ENCODE measurements at places on chromosomes 2 and 18.

DNA sequence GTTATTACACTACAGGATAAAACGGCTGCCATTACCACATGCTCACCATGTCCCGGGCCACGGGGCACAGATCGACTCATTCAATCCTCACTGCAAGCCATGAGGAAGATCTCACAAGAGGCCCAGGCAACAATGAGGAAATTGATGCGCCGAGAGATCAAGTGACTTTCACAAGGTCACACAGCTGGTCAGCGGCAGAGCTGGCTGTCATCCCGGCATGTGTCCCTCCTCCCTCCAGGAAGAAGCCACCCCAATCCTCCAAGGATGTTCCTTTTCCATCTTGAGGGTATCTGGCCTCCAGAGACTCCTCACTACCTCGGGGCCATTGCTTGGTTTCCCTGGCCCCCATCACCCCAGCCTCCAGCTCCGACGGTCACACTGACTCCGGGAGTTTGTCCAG is 65.3 kb upstream of the GLI2 start:
- no peak overlapping the region for H3K4me3 ChIP-seq
- no peak for DNase-seq
- no peaks in the 10 kb centered on the region for H3K4me1 ChIP-seq
- H3K27ac ChIP-seq = no peak overlapping the region

DNA sequence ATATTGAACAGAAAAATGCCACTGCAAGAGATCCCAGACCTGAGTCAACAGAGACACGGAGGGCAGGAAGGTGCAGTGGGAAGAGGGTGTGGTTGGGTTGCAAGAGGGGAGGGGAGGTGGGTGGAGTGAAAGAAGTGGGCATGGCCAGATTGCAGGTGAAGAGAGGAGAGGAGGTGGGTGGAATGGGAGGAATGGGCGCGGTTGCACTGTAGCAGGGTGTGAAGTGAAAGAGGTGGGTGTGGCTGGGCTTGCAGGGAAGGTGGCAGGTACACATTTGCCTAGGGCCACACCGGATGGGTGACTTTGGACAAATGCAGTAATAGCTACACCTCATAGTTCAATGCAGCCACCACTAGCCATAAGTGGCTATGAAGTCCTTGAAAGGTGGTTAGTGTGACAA is 71.1 kb downstream of the DOCK10 start:
- no peak overlapping the region for H3K27ac ChIP-seq
- H3K4me1 ChIP-seq = peaks cover 74% of the 10 kb centered on the region
- DNase-seq = no peak
- H3K4me3 ChIP-seq = no peak overlapping the region
- H3K36me3 ChIP-seq = peaks cover 33% of the 10 kb centered on the region

- no peak overlapping the region for H3K27ac ChIP-seq
- H3K36me3 ChIP-seq = peaks cover 57% of the 10 kb centered on the region
- no peak for DNase-seq
- no peaks in the 10 kb centered on the region for H3K27me3 ChIP-seq
Observed at GRCh38 chr2:190922376-190922775, 41.8 kb downstream of the GLS start.

- H3K27ac ChIP-seq = no peak overlapping the region
- H3K4me1 ChIP-seq = no peaks in the 10 kb centered on the region
- H3K27me3 ChIP-seq = no peaks in the 10 kb centered on the region
- no peaks in the 10 kb centered on the region for H3K36me3 ChIP-seq
Observed at GRCh38 chr2:220293966-220294365, 666.5 kb downstream of the SLC4A3 start.

DNA sequence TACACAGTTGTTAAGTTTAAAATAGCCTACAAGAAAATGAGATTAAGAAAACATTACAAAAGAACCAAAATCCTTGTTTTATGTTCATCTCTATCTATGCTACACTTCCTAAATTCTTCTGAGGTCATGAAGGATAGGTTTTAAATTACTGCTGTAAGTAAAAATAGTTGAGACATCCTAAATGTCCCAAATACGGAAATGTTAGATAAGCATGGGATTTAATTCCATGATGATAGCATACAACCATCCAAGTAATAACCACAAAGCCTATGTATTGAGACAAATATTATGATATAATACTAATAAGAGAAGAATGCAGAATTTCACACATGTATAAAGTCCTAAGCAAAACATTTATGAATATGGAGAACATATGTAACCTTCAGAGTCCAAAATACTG is 34.1 kb downstream of the PIEZO2 start:
- DNase-seq = no peak
- H3K36me3 ChIP-seq = no peaks in the 10 kb centered on the region
- no peaks in the 10 kb centered on the region for H3K27me3 ChIP-seq
- no peak overlapping the region for H3K27ac ChIP-seq
- no peak overlapping the region for H3K4me3 ChIP-seq

DNA sequence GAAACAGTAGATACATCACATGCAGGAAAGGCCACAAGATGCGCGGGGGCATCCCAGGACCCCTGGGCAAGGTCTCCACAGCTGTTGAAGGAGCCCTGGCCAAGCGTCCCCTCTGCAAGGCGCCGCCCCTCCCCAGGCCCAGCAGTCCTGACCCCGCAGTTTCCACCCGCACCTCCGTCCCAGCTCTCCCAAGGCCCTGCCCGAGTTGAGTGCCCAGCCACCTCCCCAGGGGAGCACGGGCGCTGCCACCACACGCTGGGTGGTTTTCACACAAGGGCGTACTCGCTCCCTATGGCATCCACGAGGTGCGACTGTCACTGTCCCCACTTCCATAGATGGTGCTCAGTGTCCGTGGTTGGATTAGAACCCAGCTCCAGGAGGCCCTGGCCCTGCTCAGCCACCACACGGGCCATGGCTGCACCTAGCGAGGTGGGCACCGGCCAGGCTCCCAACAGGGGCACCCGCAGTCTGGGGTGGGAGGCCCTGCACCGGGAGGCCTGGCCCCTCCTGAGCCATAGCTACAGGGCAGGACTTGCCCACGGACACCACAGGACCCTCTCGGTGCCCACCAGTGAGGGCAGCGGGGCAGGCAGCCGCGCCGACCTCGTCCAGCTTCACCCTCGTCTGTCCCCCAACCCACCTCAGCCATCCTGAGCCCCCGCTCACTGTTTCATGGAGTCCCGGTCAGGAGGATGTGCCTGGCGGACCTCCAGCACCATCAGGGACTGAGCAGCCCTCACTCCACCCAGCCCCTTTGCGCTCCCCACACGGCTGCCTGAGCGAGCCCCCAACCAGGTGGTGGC is 36.0 kb downstream of the KIF1A start:
- H3K4me1 ChIP-seq = no peaks in the 10 kb centered on the region
- no peak overlapping the region for H3K27ac ChIP-seq
- H3K4me3 ChIP-seq = no peak overlapping the region
- no peaks in the 10 kb centered on the region for H3K27me3 ChIP-seq
- no peak for DNase-seq

- no peak for DNase-seq
- H3K27me3 ChIP-seq = peaks cover 22% of the 10 kb centered on the region
- no peaks in the 10 kb centered on the region for H3K36me3 ChIP-seq
- no peak overlapping the region for H3K27ac ChIP-seq
- H3K4me1 ChIP-seq = no peaks in the 10 kb centered on the region
- H3K4me3 ChIP-seq = no peak overlapping the region
Observed at GRCh38 chr2:200604571-200605255, 18.9 kb downstream of the AOX1 start.

DNA sequence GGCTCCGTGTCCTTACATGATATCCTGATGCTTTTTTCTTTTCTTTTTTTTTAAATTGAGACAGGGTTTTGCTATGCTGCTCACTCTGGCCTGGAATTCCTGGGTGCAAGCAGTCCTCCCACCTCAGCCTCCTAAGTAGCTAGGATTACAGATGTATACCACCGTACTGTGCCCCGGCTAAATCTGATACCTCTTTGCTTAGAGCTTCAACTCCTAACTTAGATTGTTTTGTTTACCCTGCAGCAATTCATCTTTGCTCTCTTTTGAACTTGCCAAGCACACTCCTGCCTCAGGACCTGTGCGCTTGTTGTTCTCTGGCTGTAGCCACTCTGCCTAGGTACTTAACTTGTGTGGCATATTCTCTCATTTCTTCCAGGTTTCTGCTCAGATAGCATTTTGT is 24.5 kb downstream of the RAB10 start:
- peaks cover 27% of the 10 kb centered on the region for H3K4me1 ChIP-seq
- H3K36me3 ChIP-seq = peaks cover 18% of the 10 kb centered on the region
- no peaks in the 10 kb centered on the region for H3K27me3 ChIP-seq
- no peak overlapping the region for H3K27ac ChIP-seq
- DNase-seq = no peak

DNA sequence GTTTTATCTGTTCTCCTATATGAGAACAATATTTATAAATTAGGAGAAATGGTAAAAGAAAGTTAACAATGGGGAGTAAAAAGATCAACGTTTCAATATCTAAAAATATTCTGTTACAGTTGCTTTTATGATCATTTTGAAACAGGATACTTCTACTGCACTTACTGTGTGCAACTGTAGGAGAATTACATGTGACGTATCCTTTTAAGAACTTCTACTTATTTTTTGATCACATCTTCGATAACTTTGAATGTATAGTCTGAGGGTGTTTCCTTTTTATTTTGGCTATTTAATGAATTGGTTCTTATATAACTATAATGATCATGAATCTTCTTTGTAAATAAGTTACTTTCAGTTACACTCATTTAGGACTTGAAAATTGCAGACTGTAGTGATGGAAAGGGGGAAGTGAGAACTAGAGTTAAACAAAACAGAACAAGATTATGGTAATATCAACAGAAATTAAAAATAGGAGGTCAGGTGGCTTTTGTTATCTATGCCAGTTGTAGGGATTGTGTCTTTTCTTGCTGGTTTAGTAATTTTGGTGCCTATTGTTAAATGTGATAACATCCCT is 109.9 kb downstream of the MSTN start:
- no peaks in the 10 kb centered on the region for H3K36me3 ChIP-seq
- H3K27ac ChIP-seq = no peak overlapping the region
- H3K27me3 ChIP-seq = peaks cover 2% of the 10 kb centered on the region

DNA sequence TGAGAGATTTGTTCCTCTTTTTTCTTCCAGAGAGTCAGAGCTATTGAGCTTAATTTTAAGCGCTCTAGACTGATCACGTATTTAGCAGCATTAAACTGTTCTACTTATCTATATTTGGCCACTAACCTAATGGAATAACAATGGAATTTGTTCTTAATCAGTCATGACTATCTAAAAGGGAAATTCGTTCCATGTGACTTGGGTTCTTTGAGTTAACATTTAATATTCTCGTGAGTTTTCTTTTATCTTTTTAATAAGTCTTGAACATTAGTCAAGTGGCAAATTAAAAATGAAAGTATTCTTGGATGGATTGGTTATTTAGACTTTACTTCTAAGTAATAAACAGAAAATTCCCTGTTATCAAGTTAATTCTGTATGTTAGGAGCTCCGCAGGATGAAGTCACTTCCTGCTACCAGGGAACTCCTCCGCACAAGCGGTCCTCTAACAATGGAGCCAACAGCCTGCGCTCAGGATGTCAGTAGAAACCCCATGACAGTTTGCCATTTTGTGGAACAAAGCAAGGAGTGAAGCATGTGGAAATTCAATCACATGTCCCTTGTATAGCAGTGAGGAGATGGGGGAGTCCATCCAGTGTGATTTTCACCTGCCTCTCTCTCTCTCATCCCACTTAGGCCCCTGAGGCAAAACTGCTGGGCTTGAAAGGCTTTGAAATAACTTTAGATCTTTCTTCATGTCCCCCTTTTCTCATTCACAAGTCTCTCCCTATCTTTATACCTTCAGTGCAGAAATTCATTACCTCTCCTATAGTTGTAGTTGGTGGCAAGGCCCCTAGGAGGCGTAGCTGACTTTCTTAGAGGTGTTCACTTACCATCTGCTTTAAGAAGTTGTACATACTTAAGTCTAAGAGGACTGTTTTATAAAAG is 138.1 kb downstream of the WDR7 start:
- H3K4me1 ChIP-seq = no peaks in the 10 kb centered on the region
- H3K27ac ChIP-seq = no peak overlapping the region
- no peaks in the 10 kb centered on the region for H3K27me3 ChIP-seq

- H3K4me3 ChIP-seq = no peak overlapping the region
- no peaks in the 10 kb centered on the region for H3K27me3 ChIP-seq
- peaks cover 33% of the 10 kb centered on the region for H3K36me3 ChIP-seq
- no peak for DNase-seq
- no peak overlapping the region for H3K27ac ChIP-seq
- H3K4me1 ChIP-seq = peaks cover 46% of the 10 kb centered on the region
Observed at GRCh38 chr2:160351956-160352355, 141.7 kb downstream of the RBMS1 start.

GRCh38 chr2:136134126-136134525 is 16.2 kb upstream of the CXCR4 start:
- peak overlapping the region; percentile 50 for H3K4me3 ChIP-seq
- peaks cover 3% of the 10 kb centered on the region for H3K27me3 ChIP-seq
- peaks cover 13% of the 10 kb centered on the region for H3K36me3 ChIP-seq
- peak; percentile 80 for DNase-seq
- peak overlapping the region; percentile 97 for H3K27ac ChIP-seq
- H3K4me1 ChIP-seq = peaks cover 96% of the 10 kb centered on the region

DNA sequence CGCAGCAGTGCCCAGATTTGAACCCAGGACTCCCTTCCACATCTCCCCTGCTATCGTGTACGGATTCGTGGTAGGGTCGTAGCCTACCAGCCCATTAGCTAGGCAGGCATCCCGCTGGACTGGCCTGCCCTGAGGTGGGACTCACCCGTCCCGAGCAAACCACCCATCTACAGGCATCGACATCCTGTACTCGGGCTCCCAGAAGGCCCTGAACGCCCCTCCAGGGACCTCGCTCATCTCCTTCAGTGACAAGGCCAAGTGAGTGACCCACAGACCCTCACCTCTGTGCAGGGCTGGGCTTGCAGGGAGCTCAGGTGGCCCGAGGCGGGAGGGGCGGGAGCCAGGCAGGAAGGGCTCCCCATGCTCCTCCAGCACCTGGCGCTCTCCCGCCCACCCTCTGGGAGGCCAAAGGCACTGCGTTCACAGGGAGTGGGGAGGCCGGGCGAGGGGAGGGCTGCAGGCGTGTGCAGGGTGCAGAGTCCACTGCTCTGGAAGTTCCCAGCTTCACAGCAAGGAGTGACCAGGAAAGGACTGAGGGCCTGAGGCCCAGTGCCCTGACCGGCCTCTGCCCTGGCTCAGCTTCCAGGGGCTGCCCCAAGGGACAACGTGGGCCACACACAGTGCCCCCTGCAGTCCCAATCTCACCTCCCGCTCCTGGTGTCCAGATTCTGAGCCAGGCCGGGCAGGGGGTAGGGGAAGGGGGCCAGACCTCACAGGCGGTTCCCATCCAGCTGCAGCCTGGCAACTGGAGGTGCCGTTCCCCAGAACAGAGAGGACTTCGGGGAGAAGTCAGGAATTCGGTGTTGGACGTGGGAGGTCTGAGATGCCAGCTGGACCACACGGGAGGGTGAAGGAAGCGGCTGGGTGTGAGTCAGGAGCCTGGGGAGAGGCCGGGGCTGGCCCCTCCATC is 5.4 kb downstream of the AGXT start:
- no peak for DNase-seq
- H3K36me3 ChIP-seq = no peaks in the 10 kb centered on the region
- H3K4me3 ChIP-seq = no peak overlapping the region
- no peaks in the 10 kb centered on the region for H3K27me3 ChIP-seq

GRCh38 chr2:50658883-50659282 is 373.0 kb downstream of the NRXN1 start:
- no peaks in the 10 kb centered on the region for H3K4me1 ChIP-seq
- no peak overlapping the region for H3K4me3 ChIP-seq
- no peaks in the 10 kb centered on the region for H3K36me3 ChIP-seq
- H3K27ac ChIP-seq = no peak overlapping the region
- no peak for DNase-seq

- H3K4me3 ChIP-seq = no peak overlapping the region
- no peaks in the 10 kb centered on the region for H3K27me3 ChIP-seq
- DNase-seq = no peak
- H3K4me1 ChIP-seq = no peaks in the 10 kb centered on the region
- peaks cover 53% of the 10 kb centered on the region for H3K36me3 ChIP-seq
Observed at GRCh38 chr2:9439536-9439935, 16.1 kb downstream of the CPSF3 start.

Measured in activated CD4-positive, alpha-beta T cell treated with anti-CD3 and anti-CD28 coated beads, Interleukin-2, amount 10 ng/mL, durations not matched to agents 7 days and 5 days (primary cell).